ENCODE measurements at places on chromosomes 11 and 22.

DNA sequence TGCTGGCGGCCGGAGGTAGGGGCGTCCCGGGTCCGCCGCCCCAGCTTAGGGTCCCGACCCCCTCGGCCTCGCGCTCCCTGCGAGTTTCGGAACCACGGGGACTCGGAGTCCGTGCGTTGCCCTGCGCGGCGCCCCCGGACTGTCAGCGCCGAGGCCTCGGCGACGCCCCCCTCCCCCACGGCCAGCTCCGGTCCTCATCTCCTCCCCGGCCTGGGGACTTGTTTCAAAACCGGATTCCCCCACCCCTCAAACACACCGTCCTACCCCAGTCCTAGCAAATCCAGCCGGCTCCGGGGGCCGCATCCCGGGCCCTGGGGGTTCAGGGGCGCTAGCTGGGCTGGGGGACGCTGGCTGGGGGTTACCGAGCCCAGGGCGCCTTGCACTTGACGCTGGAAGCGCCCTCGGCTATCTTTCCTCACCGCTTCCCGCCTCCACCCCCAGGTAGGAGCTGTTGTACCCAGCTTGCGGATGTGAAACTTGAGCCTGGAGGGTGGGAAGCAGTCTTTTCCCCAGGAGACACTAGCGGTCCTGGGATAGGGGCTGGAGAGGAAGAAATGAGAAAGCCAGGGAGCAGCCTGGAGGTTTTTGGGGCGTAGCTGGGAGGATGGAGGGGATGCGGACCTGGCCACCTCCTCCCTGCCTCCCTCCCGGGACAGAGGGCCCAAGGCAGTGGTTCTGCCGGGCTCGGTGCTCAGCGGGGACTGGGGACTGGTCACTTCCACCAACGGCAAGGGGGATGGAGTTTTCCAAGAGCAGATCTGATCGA, 550 bp downstream of the FBLN1 start:
- no peak for DNase-seq

DNA sequence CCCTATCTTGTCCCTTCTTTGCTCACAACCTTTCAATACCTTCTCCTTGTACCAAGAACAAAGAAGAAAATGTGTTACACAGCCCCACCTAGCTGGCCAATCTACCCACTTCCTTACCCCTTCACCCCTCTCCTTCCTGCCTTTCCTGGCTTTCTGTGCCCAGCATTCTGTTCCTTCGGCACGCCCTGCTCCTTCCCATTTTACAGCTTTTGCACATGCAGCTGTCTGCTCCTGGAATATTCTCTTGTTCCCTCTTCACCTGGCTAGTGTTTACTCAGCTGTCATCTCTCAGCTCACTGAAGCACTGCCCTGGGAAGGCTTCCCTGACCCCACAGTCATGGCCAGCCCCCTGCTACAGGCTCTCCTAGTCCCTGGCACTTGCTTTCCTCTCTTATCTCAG, 30.7 kb downstream of the SERPINH1 start:
- no peak for DNase-seq

- DNase-seq = no peak
Observed at GRCh38 chr11:93482556-93482955, 60.6 kb downstream of the SMCO4 start.

GRCh38 chr11:81787584-81788049, 946.0 kb downstream of the FAM181B start:
- no peak for DNase-seq

DNA sequence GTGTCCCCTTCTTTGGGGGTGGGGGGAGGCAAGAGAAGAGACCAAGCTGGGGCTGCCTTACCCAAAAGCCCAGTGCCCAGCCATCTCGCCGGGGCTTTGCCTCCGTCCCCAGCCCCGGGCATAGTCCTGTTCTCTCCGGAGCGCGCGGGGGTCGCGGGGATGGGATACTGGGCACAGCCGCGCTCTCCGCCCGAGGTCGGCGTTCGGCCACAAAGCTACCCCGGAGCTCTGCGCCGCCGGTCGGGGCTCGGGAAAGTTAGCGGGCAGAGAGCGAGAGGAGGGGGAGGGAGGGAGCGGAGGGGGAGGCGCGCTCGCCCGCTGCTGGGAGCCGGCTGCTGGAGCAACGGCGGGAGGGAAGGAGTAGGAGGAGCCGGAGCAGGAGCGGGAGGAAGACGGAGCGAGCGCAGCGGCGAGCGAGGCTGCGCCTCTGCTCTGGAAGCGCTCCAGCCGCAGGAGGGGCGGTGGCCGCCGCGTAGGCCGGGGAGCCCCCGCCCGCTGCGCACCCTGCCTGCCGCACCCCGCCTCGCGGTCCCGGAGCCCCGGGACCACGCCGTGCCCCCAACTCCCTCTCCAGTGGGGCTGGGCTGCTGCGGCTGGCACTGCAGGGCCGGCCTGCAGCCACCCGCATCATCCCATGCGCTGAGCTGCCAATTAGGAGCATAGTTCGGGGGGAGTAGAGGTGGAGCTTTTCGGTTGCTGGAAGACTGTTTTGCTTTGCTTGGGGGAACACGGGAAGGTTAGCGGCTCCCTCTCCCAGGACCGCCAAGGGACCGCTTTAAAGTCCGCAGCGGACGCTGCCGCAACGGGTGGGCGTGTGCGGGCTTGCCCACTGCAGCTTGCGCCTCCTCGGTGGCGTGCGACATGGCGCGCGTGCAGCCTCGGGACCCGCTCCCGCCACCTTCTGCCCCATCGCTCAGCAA, at the start of gene SCN4B:
TSS of gene SCN4B (minus strand) at position 272 of the 920 bp plus-strand sequence. CDS start at position 122, 150 bp downstream.
- peak; percentile 22 for DNase-seq

DNA sequence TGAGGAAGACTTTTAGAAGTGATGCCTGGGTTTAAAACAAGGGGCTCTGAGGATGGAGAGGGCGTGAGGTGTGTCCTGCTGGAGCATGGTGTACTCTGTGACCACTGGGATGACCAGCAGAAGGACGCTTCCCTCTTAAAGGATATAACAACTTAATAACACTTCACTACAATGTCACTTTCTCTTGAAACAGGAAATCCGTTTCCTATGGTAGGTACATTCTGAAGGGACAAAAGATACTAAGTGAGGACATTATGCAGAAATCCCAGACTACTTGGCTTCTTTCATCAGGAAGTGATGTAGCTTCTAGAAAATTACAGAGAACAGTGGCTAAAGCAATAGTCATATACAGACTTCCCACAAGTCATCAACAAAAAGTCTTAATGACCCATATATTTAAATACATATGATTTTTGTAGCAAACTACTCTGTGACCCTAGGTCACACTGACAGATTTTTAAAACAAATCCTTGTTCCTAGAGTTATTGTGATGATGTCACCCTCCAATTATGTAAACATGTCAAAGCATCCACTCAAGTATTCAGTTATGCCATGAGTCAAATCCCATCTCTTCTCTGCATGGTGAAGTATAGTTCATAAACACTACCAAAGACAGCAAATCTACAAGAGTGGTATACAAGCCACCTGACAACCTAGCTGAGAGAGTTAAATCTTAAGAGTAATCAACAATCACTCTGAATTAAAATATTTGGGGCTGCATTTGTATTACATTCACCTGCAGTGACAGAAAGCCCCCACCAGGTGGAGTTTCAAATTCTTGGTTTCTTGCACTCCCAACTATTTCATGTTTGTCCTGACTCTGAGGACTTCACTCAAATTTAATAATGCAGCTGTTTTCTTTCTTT, 32.8 kb downstream of the PITPNB start:
- DNase-seq = peak; percentile 40

DNA sequence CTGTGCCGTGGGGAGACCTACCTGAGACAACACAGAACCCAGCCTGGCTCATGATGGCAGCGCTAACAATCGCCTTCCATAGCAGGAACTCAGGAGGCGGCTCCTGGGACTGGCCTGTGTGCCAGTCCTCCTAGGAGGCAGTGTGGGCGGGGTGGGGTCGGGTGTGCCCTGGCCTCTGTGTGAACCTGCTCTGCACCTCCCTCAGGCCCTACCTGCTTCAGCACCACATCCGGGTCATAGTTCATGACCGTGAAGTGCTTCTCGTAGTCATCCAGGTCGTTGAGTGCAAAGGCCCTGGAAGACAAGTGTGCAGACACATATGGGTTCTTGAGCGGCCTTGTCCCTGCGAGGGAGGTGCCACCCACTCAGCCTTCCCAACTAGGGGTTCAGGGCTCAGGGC, 15.3 kb downstream of the TTLL12 start:
- no peak for DNase-seq

DNA sequence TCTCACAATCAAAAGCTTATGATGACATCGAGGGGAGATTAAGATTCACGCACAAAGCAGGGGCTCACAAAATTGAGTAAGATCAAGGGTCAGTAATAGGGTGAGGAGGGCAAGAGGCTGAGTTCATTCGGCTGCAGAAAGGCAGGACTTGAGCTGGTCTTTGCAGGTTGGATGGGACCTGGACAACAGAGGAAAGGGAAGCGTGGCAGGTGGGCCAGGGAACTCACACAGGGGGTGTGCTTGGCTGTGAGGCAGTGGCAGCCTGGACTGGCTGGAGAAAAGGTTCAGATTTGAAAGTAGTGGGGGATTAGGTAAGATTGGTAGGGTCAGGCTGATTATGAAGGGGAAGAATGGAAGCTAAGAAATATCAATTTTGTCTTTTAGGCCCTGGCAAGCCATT, 161.6 kb downstream of the PKNOX2 start:
- no peak for DNase-seq

- DNase-seq = no peak
Observed at GRCh38 chr11:111049131-111049530, 196.4 kb upstream of the POU2AF2 start.

DNA sequence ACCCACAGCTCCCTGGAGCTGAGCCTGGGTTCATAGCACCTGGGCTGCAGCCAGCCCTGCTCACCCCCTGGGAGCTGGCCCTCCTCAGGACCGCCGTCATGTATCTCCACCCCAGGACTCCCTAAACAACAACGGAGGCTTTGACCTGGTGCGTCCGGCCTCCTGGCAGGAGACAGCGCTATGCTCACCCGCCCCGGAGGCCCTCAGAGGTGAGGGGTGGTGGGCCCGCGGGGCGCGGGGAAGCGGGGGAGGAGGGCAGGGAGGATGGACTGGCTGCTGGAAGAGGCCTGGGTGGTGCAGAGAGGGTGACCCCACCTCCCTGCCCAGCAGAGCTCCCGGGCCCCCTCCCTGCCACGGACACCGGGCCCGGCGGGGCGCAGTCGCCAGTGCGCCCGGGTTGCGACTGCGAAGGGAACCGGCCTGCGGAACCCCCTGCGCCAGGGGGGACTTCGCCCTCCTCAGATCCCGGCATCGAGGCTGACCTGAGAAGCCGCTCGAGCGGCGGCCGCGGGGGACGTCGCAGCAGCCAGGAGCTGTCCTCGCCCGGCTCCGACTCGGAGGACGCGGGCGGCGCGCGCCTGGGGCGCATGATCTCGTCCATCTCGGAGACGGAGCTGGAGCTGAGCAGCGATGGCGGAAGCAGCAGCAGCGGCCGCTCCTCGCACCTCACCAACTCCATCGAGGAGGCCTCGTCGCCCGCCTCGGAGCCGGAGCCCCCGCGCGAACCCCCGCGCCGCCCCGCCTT, 3.1 kb downstream of the MAPK8IP2 start:
- DNase-seq = no peak

DNA sequence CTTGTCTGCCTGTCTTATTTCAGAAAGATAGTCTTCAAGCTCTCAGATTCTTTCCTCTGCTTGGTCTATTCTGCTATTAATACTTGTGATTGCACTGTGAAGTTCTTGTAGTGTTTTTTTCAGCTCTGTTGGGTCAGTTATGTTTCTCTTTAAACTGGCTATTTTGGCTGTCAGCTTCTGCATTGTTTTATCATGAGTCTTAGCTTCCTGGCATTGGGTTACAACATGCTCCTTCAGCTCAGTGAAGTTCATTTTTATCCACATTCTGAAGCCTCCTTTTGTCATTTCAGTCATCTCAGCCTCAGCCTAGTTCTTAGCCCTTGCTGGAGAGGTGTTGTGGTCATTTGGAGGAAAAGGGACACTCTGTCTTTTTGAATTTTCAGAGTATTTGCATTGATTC, 15.5 kb upstream of the DEPDC7 start:
- no peak for DNase-seq

DNA sequence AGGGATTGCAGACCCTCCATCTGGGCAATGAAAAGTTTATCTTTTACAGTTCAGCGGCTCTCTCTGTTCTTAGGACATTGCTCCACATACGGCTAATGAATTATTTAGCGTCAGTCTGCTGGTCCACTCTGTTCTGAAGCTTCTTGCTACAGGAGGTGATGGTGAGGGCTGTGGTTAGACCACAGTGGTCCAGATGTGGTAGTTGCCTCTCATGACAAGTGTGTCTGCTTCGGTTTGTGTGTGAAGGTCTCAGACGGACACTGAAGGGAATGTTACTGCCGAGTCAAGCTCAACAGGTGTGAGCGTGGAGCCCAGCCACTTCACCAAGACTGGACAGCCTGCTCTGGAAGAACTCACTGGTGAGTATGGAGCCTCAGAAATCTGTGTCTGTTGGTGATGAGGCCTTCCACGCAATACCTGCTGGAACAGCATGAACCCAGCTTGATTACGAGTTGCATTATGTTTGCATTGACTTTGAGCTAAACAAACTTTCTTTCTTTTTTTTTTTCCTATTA, 220.8 kb downstream of the DBX1 start:
- no peak for DNase-seq

All from activated naive CD4-positive, alpha-beta T cell treated with anti-CD3 and anti-CD28 coated beads, Interleukin-2, amount 50 U/mL, for 16 hours (primary cell).